ENCODE measurements at places on chromosomes 1 and 21.

GRCh38 chr1:164755690-164756089 is 196.7 kb downstream of the PBX1 start:
- DNase-seq = no peak

- DNase-seq = peak; percentile 38
Measured at GRCh38 chr1:8169364-8170058, 143.4 kb upstream of the ERRFI1 start.

GRCh38 chr1:86758570-86758969 is 54.2 kb downstream of the SH3GLB1 start:
- DNase-seq = no peak

GRCh38 chr21:14956807-14957206 is 108.0 kb downstream of the NRIP1 start:
- DNase-seq = no peak

GRCh38 chr1:63729227-63729620 is 44.6 kb upstream of the ROR1 start:
- DNase-seq = no peak

Measured in activated T-cell treated with anti-CD3 and anti-CD28 coated beads, Interleukin-2, amount 50 U/mL, for 48 hours (primary cell).